ENCODE measurements at places on chromosomes 7 and 10.
A peak's percentile ranks its signal among the peaks of the same experiment; 100 is the strongest.

DNA sequence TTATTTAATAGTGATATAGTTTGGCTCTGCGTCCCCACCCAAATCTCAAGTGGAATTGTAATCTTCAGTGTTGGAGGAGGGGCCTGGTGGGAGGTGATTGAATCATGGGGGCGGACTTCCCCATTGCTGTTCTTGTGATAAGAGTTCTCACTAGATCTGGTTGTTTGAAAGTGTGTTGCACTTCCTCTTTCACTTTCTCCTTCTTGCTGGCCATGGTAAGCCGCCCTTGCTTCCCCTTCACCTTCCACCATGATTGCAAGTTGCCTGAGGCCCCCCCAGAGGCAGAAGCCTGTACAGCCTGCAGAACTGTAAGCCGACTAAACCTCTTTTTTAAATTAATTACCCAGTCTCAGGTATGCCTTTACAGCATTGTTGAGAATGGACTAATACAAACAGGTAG lies 101.4 kb downstream of the MTPAP start:
- DNase-seq = no peak

- no peak for DNase-seq
Observed at GRCh38 chr10:46227936-46228562, 58.7 kb upstream of the ANTXRL start.

DNA sequence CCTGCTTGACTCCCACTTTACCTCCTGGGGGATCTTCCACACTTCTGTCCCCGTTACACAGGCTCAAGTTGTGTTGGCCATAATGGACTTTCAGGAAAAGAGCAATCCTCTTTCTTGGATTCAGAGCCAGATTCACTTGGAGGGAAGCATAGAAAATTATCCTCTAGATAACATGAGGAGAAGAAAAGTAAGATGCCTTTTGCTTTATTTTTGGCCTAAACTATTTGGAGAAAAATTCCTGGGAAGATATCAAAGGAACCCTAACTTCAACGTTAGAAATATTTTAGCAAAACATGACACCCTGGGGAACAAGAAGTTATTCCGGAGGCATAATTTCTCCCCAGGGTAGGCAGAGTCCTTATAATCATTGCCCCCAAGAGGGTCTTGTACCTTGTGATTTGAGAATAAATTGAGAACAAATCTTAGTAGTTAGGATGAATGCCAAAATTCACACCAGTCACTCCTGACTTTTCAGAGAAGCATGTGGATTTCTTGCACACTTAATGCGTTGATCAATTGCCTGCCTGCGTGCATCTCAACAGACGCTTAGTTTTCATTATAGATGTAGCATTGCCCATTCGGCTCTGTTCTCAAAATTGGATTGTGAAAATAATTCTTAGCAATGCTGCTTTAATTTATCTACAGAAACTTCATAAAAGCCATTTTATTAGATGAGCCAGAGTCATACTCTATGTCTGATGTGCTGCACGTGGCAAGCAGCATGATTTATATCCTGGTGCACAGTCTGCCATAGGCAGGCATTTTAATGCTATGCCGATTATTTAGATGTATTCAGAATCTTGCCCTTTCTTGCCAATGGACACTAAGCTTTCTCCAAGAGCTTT lies 224.4 kb downstream of the C7orf25 start:
- DNase-seq = no peak

DNA sequence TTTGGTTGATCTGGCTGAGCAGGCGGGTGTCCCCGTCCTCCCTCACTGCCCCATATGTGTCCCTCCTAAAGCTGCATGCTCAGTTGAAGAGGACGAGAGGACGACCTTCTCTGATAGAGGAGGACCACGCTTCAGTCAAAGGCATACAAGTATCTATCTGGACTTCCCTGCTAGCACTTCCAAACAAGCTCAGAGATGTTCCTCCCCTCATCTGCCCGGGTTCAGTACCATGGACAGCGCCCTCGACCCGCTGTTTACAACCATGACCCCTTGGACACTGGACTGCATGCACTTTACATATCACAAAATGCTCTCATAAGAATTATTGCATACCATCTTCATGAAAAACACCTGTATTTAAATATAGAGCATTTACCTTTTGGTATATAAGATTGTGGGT lies 26.9 kb upstream of the TRIM56 start:
- DNase-seq = peak; percentile 20

GRCh38 chr7:85714043-85714578 lies 527.3 kb upstream of the SEMA3D start:
- no peak for DNase-seq

GRCh38 chr7:155220903-155221302 lies 76.8 kb upstream of the INSIG1 start:
- no peak for DNase-seq

GRCh38 chr7:143492799-143493739 lies 15.4 kb downstream of the TAS2R41 start:
- no peak for DNase-seq

DNA sequence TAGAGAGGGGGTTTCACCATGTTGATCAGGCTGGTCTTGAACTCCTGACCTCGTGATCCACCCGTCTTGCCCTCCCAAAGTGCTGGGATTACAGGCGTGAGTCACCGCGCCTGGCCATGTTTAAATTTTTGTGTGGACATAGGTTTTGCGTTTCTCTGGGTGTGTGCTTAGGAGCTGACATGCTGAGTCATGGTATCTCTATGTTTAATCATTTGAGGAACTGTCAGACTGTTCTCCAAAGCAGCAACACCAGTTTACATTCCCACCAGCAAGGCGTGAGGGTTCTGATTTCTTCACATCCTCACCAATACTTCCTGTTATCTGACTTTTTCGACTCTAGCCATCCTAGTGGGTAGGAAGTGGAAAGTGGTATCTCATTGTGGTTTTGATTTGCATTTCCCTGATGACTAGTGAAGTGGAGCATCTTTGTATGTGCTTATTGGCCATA lies 153.7 kb downstream of the DNAJB6 start:
- DNase-seq = no peak

DNA sequence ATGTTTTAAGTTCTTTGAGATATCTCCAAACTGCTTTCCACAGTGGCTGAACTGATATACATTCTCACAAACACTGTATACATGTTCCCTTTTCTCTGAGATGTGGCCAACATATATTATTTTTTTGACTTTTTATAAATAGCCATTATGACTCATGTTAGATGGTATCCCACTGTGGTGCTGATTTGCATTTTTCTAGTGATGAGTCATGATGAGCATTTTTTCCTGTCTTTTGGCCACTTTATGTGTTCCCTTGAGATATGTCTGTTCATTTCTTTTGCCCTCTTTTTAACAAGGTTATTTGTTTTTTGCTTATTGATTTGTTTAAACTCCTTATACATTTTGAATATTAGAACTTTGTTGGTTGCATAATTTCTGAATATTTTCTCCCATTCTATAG lies 1055.1 kb downstream of the NXPH1 start:
- no peak for DNase-seq

DNA sequence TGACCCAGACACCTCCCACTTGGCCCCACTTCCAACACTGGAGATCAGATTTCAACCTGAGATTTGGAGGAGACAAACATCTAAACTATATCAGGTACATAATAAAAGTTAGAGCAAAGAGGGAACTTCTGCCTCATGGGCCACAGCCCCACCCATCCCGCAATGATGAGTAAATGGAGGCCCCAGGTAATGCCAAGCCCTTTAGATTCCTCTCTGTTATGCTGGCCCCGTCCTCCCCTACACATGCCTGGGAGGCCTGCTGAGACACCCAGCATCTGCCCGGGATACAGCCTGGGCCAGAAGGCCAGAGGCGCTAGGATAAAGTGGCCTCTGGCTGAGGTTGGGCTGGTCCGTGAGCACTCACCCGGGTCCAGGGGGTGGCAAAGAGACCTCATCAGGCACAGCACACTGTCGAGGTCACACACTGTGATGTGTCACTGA lies 185.5 kb upstream of the SH2B2 start:
- DNase-seq = no peak

- no peak for DNase-seq
Observed at GRCh38 chr10:5413012-5413938, 918 bp downstream of the NET1 start.

- DNase-seq = no peak
Observed at GRCh38 chr7:98142658-98143057, 36.0 kb downstream of the LMTK2 start.

- no peak for DNase-seq
Observed at GRCh38 chr10:78648256-78648860, 420.4 kb upstream of the ZMIZ1 start.

DNA sequence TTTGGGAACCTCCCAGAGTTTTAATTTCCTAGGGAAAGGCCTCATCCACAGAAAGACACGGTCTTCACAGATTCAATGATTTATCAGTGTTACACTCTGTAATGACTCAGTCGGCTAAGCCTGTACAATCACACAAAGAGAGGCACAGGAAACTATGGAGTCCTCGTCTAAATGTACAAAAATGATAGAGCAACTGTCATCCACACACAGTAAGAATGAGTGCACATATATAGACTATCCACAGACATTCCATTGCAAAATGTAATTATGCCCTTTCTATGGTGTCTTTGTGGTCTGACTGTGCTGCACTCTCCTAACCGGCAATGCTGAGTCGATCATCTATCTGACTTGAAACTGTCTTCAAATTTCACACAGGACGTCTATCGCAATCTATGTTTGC lies 3.5 kb upstream of the NAMPT start:
- no peak for DNase-seq

- no peak for DNase-seq
Observed at GRCh38 chr10:57017356-57018037, 656.4 kb upstream of the ZWINT start.

- no peak for DNase-seq
Observed at GRCh38 chr7:12550956-12551355, 19.6 kb upstream of the SCIN start.

DNA sequence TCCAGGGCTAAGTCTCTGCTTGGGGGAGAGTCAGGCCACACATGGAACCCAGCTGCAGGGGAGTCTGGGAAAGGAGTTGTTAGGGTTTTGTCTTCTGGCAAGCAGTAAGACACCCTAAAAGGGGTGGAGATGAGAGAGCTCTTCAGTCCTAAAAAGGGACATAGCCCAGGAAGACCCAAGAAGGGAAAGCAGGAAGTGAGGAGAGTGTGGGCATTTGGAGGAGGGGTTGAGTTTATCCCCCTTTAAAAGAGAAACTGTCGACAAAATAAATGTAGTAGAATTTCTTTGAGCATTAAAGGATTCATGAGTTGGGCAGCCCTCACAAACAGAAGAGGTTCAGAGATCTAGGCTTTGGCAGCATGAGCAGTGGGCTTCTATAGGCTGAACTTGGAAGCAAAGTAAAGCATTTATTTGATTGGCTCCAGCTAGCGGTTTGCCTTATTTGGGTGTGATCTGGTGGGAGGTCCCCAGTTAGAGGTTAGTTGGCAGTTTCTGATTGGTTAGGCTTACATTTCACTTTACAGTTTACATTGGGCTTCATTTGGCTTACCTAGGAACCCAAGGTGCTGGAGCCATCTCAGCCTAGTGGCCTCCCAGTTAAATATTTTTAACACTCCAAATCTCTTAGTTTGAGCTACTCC lies 246.7 kb downstream of the CAMK1D start:
- DNase-seq = no peak

- DNase-seq = no peak
Observed at GRCh38 chr10:103280031-103280430, 3.1 kb downstream of the INA start.

DNA sequence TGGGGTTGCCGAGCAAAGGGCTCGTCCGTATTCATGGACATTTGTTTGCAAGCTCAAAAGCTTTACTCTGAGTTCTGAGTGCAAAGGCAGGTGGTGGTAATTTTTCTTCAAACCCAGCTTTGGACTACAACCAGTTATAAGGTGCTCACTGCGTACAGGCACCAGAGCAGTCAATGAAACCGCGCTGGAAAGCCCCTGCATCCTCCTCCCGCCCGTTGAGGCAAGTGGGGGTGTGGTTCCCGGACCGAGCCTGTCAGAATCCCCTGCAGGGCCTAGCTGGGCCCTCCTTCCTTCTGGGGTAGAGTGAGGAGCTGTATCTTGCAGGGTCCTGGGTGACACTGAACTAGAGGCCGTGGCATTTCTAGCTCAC lies 22.3 kb downstream of the AMZ1 start:
- no peak for DNase-seq

- no peak for DNase-seq
Observed at GRCh38 chr7:50866343-50867033, 83.8 kb upstream of the GRB10 start.

- no peak for DNase-seq
Observed at GRCh38 chr10:101140950-101141615, 10.0 kb downstream of the TLX1 start.

GRCh38 chr7:138892006-138892630 lies 89.1 kb downstream of the KIAA1549 start:
- no peak for DNase-seq

DNA sequence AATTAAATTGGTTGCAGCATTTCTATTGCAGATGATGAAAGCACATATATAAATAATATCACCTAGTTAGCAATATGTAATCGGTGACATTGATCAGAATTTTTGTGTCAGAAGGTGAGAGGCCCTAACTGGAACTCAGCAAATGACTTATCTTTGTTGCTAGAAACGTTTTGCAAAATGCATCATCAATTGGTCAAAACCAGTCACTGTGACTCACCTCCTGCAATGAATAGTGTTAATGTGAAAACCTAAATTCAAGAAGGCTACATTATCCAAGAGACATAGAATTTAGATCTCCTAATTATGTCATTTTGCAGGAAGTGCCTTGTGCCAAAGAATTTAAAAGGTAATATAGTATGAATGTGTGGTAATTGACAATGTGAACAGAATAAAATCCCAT lies 9.8 kb upstream of the PNLIPRP3 start:
- DNase-seq = no peak

GRCh38 chr10:11154849-11155498 lies 137.3 kb downstream of the CELF2 start:
- no peak for DNase-seq

- DNase-seq = no peak
Observed at GRCh38 chr7:75667938-75668337, 70.8 kb downstream of the HIP1 start.

DNA sequence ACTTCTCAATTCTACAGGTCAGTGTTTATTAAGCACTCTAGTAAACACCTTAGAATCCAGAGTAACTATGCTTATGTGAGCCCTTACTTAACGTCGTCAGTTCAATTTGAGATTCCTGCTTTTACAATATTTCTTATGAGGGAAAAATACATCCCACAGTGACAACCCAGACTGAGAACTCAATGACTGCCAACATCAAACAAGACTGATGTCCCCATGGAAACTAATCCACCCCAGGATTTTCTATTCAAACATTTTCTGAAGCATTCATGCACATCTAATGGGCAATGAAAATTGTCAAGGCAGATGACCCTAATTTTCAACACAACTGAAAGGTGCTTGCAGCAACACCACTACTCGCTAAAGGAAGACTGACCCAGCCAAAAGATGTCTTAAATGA lies 67.0 kb downstream of the ATE1 start:
- no peak for DNase-seq
